Hematopoietic multipotent progenitor cell treated with erythropoietin and hydrocortisone succinate and interleukin-3 and kit ligand, for 15 days (in vitro differentiated cells): ENCODE measurements at places on chromosomes 1 and 21.

- DNase-seq = no peak
Measured at GRCh38 chr1:203990118-203990517, 82.8 kb upstream of the SOX13 start.

DNA sequence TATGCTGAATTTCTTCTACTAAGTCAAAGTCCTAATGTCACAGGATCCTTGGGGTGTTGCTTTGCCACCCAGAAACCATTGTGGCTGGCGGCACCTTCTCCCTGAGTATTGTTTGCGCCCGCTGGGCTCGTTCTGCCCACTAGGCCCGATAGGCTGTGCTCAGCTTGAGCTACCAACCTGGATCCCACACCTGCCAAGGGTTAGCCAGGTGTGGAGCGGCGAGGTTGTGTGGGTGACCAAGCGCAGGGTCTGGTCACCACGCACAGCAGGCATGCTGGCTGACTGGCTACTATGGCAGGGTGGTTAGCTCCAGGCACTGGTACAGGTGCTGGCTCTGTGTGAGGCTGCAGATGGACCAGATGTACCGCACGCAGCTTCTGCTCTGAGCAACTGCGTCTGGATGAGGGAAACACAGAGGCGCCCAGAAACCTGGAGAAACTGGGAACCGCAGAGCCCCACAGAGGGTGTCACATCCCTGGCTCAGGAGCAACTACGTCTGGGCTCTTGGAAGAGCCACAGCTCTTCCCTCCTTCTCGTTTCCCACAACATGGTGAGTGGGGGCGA lies 50.3 kb upstream of the SCYL3 start:
- DNase-seq = no peak

- no peak for DNase-seq
Measured at GRCh38 chr1:29505532-29506220, 269.4 kb downstream of the PTPRU start.

DNA sequence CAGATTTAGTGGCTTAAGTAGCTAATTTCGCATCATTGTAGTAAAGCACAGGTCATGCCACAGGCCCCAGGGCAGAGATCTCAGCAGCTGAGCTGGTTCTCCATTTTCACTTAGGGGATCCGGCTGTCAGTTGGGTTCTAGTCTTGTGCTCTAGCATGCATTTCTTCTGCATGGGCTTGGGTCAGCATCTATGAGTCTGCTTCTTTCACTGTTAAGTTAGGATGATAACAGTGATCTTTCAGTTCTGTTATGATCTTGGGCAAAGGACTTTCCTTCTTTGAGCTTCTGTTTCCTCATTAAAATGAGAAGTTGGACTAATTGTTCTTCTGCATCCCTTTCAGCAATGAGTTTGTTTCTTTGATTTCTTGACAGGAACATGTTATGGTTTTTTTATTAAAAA lies 123.6 kb upstream of the DNAH14 start:
- DNase-seq = no peak

DNA sequence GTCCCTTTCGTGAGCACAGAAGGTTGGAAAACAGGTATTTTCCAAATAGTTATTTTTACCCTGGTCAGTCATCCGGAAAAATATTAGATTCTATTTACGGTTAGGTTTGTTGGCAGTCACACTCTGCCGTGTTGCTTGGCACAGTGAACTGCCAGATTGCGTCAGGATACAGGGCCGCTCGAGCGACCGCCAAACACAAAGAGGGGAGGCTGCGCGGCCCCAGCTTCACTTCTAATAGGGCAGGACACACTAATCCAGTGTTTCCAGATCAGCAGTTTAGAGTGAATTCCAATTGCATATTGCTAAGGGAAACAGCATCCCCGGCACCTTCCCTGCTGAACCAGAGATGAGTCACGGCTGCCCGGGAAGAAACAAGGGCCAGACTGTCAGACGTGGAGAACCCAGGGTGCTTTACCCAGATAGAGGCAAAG lies 22.9 kb downstream of the UMODL1 start:
- DNase-seq = no peak

GRCh38 chr1:205842229-205842628 lies 7.7 kb downstream of the PM20D1 start:
- DNase-seq = no peak

- DNase-seq = no peak
Measured at GRCh38 chr1:58457023-58457635, 89.4 kb downstream of the OMA1 start.

DNA sequence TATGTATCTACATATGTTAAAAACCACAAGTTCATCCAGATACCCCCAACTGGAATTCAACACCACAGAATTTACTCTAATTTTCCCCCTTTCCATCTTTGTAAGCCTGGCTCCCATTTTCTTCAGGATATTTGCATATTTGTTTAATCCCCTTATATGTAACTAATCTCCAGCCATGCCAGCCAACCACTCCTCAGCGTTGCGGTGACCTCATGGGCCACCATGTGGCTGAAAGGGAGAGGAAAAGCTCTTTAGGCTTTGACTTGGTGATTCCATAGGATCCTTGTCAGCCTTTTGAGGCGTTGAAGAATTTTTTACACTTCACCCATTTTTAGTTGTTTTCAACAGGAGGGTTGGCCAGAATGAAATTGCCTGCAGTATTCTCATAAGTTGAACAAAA lies 10.0 kb downstream of the CLDN19 start:
- no peak for DNase-seq

- no peak for DNase-seq
Measured at GRCh38 chr1:53286955-53287354, 40.9 kb downstream of the LRP8 start.

GRCh38 chr1:182484531-182485257 lies 34.7 kb downstream of the RGSL1 start:
- DNase-seq = no peak

DNA sequence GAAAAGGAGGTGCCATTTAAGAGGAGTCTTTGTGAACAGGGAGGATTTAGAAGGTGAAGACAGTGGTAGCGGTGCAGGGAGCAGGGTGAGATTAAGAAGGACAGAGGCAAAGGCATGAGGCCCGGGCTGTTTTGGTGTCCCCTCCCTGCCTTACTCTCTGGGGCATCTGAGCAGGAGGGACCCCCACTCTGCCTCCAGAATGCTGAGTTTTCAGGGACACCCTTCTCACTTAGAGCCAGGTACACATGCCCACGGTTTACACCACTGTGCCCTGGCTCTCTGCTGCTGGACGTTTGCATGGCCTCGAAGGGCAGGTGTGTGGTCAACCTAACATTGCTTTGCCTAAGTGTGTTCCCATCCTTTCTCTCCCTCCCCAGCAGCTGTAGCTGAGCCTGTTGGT lies 20.5 kb upstream of the PARP1 start:
- no peak for DNase-seq

DNA sequence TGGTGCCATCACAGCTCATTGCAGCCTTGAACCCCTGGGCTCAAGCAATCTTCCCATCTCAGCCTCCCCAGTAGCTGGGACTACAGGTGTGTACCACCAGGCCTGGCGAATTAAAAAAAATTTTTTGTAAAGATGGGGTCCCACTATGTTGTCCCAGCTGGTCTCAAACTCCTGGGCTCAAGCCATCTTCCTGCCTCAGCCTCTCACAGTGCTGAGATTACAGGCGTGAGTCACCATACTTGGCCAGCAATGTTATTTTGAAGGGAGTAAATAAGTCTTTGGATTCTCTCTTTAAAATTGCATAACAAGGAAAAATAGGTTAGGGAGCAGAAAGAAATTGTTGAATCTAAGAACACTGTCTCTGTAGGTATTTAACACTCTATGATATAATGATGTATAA lies 111.3 kb downstream of the RPS6KC1 start:
- DNase-seq = no peak

- DNase-seq = no peak
Measured at GRCh38 chr1:192807211-192808162, 1.4 kb upstream of the RGS2 start.

GRCh38 chr1:31445951-31446350 lies 32.9 kb downstream of the SERINC2 start:
- DNase-seq = no peak

- peak; percentile 83 for DNase-seq
Measured at GRCh38 chr1:155193275-155193990, 14.3 kb downstream of the THBS3 start.

- no peak for DNase-seq
Measured at GRCh38 chr1:232260861-232261260, 369.1 kb downstream of the SIPA1L2 start.

- no peak for DNase-seq
Measured at GRCh38 chr1:112395256-112395820, 676 bp upstream of the CTTNBP2NL start.

- no peak for DNase-seq
Measured at GRCh38 chr1:116833718-116834117, 76.0 kb upstream of the PTGFRN start.

DNA sequence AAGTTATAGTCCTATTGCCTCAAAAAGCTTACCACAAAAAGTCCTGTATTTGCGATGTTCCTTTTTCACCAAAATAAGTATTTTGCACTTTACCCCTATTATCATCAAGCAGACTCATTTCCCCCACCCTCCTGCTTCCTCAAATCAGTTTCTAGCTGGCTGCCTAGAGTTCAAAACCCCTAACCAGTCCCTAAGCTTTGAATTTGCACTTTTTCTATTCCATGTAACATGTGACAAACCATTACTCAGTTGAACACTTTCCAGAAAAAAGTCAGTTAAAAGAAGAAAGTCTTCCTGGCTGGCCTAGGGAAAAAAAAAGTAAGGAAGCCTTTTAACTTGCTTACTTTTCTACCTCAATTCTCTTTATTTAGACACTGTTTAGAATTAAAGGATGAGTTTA lies 8.2 kb downstream of the CEP170 start:
- no peak for DNase-seq

GRCh38 chr1:20184997-20185833 lies 681 bp upstream of the UBXN10 start:
- no peak for DNase-seq

GRCh38 chr1:9179463-9180110 lies 50.7 kb upstream of the GPR157 start:
- no peak for DNase-seq

DNA sequence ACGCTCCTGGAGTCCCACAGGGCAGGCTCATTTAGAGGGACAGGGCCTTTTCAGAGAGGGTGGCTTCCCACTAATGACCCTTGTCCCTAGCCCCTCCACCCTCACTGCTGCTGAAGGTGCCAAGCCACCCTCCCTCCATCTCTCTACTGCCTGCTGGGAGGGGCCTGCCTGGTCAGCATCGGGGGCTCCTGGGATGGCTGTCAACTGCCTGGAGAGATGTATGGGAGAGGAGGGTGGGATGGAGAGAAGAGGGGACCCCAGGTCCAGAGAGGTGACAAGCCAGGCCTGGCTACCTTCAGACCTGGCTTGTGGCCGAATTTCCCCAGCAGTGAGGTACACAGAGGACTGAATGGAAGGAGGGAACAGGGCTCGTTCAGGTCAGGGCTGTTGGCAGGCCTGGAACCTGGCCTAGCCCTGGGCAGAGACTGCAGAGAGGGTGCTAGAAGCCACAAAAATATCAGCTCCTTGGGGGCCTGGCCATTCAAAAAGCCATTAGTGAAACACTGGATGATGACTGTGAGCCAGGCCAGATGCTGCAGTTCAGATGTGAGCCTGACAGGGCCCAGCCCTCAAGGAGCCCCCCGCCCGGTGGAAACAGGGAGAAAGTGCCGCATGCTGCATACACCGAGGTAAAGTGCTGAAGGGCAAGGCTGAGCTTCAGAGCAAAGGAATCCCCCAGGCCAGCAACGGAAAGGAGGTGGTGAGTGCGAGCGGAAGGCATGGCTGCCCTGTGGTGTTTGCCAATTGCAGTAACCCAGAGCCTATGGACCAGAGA lies 20.0 kb downstream of the MMEL1 start:
- DNase-seq = no peak

DNA sequence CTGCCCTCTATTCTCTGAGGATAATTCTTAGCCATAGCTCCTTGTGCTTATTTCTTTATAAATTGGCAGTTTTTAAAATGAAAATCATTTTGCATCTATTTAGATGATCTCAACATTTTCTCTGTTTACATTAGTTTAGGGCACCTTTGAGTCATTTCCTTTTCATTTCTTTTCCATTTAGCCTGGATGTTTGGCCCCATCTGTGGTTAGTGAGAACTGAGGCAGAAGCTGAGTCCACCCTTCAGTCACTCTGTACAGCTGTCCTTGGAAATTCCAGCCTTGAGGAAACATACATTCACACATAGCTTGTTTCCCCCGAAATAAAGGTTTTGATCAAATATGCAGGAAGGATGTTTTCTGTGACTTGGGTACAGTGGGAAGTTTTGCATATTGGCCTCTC lies 123.7 kb downstream of the NTNG1 start:
- no peak for DNase-seq

DNA sequence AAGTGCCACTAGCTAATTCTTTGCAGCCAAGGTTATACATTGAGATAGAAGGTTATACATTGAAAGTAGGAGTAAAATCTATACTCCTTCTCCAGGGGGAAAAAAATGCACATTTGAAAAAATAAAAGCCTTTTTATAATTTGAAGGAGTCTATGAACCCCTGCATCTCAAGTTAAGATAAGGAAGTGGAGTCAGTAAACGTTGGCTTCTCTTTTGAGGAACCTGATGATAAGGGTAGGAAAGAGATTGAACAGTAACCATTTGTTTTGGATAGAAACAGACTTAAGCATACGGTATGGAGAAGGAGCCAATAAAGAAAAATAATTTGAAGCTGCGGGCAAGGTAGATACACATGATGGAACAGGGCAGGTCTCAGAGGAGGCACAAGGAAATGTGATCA lies 64.1 kb downstream of the RPAP2 start:
- no peak for DNase-seq

DNA sequence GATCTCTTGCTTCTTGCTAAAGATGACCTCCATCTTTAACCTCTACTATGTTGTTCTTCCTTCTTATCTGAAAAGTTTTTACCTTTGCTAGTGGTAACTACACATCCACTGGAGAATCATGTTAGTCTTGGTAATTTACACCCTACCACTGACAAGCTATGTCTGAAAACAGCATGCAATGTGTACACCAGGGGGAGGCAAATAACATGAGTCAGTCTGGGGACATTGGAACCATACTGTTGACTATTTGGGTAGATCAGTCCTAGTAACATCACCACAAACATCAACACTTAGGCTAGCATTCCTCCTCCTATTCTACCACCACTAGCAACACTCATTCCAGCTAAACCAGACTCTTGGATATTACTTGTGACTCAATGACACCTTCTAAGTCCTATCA lies 549.0 kb downstream of the KCNT2 start:
- DNase-seq = no peak

DNA sequence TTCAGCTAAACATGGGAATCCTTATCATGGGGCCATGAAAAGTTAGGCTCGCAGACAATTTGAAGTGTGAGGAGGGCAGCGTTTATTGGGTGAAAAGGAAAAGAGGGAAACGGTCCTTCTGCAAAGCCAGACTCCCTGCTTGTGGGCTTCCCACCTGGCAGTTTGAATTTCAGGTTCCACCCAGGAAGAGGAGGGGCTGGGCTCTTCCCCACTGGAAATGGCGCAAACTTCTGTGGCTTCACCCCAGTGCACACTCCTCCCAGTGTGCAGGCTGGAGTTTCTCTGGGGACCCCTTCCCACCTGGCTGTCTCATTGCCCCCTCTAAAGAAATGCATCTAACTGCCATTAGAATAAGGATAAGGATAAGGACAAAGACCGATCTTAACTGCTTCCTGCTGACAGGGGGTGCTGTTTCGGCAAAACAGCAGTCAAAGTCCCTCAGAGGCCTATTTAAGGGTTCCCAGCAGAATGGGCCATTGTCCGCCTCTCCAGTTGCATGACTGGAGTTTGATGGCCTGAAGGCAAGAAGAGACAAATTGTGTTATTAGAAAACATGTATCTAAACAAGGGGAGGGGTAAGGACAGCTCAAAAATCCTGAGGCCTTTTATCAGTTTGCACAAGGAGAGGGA lies 20.4 kb downstream of the AIM2 start:
- no peak for DNase-seq
